ENCODE measurements at places on chromosomes 4 and X. TPM values are rescaled to one million over a fixed set of nuclear protein-coding genes. Genes with fewer than 3 reads are reported as not detected.

GRCh38 chrX:107715331-107716117 is 60.1 kb downstream of the TSC22D3 start:
- DNase-seq: no peak
- no peaks in the 10 kb centered on the region for H3K27me3 ChIP-seq
- H3K36me3 ChIP-seq: no peaks in the 10 kb centered on the region
- H3K4me1 ChIP-seq: peaks cover 9% of the 10 kb centered on the region
- H3K27ac ChIP-seq: peak overlapping the region; percentile 95

- H3K4me1 ChIP-seq: peaks cover 16% of the 10 kb centered on the region
- DNase-seq: no peak
- peak overlapping the region; percentile 4 for H3K27ac ChIP-seq
- H3K4me3 ChIP-seq: no peak overlapping the region
Observed at GRCh38 chr4:56139241-56139827, 190.6 kb downstream of the CEP135 start.

PABPC1L2B gene
- total RNA-seq: 1.5 TPM

- no peaks in the 10 kb centered on the region for H3K27me3 ChIP-seq
- no peak overlapping the region for H3K27ac ChIP-seq
- H3K4me1 ChIP-seq: peaks cover 10% of the 10 kb centered on the region
- no peak for DNase-seq
Observed at GRCh38 chrX:39965051-39965573, 132.6 kb downstream of the BCOR start.

- peak overlapping the region; percentile 96 for H3K27ac ChIP-seq
- H3K27me3 ChIP-seq: peaks cover 25% of the 10 kb centered on the region
- peak; percentile 78 for DNase-seq
Observed at GRCh38 chr4:140151699-140152012, 2.3 kb downstream of the MAML3 start.
